ENCODE measurements at places on chromosomes 4 and X.

DNA sequence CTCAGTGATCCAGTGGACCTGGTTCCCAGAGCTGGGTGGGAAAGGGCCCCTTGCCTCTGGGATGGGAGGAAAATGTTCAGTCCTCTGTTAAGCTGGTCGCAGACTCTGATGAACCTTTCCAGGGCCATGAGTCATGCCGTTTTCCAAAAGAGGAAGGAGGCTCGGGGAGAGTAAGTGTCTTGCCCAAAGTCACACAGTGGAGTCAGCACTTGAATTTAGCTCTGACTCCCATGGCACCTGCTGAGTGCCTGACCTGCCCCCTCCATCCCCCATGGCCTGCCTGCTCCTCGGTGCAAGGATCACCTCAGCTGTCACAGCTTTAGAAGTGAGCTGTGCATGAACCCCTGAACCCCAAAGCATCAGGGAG, 14.0 kb upstream of the KIAA0232 start:
- DNase-seq, result no peak

DNA sequence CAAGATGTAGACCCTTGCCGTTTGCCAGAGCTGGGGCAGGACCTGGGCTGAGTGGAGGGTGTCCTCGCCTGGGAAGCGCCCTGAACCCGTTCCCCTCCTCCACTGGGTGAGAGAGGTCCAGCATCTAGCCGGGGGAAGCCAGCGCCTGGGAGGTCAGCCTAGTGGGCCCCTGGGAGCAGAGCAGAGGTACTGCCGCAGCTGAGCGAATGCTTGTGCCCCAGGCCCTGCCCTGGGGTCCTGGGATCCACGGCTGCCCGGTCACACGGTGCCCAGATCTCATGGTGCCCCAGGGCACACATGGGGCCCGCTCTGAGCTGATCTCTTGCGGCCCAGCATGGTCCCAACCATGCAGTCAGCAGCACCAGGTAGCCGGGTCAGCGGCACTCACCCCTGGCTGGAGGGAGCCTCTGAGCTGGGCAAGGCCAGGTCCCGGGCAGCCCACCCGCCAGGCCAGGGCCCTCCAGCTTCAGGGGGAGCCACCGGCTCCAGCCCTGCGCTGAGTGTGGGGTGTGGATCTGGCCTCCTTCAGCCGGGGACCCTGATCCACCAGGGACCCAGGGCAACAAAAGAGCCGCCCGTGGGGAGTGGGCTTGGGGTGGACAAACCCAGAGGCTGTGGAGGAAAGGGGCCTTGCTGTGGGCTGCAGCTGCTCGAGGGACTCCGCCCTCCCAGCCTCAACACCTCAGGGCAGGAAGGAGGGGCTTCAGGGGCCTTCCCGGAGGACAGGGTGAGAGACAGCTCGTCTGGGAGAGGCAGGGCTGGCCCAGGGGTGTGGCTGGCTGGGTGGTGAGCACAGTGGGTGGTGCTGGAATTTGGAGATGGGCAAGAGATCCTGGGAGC, 4.1 kb upstream of the CPLX1 start:
- DNase-seq, result no peak

- no peak for DNase-seq
Observed at GRCh38 chrX:79415056-79415455, 47.9 kb upstream of the ITM2A start.

GRCh38 chrX:13059637-13060499, 15.4 kb upstream of the FAM9C start:
- no peak for DNase-seq

DNA sequence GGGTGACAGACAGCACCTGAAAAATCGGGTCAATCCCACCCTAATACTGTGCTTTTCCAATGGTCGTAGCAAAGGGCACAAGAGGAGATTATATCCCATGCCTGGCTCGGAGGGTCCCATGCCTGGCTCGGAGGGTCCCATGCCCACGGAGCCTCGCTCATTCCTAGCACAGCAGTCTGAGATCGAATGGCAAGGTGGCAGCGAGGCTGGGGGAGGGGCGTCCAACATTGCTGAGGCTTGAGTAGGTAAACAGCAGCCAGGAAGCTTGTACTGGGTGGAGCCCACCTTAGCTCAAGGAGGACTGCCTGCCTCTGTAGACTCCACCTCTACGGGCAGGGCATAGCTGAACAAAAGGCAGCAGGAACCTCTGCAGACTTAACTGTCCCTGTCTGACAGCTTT, 365.1 kb downstream of the STPG2 start:
- no peak for DNase-seq

DNA sequence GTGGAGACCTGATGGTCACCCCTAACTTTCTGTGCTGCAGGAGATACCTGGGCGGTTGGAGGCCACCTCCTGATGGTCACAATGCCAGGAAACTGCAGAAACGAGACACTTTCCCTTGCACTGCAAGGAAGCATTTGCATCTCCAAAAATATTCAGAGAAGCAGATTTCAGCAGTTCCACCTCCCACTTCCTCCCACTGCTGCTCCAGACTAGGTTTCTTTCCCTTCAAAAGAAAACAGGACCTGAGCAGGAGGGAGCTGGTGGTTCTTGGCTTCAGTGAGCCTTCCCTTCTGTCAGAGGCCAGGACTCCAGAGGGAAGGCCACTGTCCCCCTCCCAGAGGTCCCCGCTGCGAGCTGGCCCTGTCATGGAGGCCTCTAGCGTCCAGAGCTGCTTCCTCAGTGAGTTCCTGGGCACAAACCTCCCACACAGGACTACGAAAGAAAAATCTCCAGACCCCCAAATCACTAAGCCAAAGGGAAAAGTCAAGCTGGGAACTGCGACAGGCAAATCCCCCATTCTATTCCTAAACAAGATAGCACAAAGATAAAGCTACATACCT, 35.9 kb downstream of the GPM6B start:
- no peak for DNase-seq

DNA sequence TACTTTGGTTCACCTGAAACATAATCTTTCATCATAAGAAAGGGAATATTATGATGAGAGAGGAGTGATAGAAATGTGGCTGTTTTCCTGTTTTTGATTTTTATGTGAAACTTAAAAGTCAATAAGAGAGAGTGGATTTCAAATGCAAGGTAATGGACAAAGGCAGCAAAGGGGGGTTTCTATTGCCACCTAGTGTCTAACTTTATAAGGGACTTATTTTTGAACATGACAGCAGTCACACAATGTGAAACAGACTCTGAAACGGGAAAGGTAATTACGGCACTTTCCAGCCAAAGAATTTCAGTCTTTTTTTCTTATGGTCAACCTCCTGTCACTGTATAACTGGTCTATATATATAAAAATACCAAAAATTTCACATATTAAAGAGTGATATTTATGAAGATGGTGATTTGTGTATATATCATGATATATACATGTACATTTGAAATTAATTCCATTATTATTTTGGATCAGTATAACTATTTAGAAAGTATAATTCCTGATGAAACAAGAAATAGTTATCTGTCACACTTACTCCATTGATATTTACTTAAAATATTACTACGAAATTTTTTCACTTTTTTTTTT, 127.1 kb downstream of the FBXO8 start:
- DNase-seq, result peak; percentile 21

GRCh38 chrX:29082558-29082957, 495.3 kb downstream of the IL1RAPL1 start:
- DNase-seq, result no peak

DNA sequence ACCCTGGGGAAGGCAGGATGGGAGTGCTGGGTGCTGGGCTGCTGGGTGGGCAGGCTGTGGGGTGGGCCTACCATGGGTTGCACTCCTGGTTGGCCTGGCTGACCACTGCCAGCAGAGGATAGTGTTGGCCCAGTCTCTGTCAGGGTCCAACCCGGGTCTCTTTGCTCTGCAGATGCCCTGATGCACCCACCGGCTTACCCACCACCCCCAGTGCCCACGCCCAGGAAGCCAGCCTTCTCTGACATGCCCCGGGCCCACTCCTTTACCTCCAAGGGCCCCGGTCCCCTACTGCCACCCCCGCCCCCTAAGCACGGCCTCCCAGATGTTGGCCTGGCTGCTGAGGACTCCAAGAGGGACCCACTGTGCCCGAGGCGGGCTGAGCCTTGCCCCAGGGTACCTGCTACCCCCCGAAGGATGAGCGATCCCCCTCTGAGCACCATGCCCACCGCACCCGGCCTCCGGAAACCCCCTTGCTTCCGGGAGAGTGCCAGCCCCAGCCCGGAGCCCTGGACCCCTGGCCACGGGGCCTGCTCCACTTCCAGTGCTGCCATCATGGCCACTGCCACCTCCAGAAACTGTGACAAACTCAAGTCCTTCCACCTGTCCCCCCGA, 14.2 kb upstream of the ADD1 start:
- DNase-seq, result no peak

GRCh38 chrX:17805120-17805519, 56.0 kb downstream of the RAI2 start:
- no peak for DNase-seq

GRCh38 chrX:107348990-107349389, 100.5 kb upstream of the FRMPD3 start:
- no peak for DNase-seq

- no peak for DNase-seq
Observed at GRCh38 chrX:830532-830931, 199.9 kb downstream of the SHOX start.

GRCh38 chr4:35867057-35867456, 377.3 kb downstream of the ARAP2 start:
- no peak for DNase-seq

DNA sequence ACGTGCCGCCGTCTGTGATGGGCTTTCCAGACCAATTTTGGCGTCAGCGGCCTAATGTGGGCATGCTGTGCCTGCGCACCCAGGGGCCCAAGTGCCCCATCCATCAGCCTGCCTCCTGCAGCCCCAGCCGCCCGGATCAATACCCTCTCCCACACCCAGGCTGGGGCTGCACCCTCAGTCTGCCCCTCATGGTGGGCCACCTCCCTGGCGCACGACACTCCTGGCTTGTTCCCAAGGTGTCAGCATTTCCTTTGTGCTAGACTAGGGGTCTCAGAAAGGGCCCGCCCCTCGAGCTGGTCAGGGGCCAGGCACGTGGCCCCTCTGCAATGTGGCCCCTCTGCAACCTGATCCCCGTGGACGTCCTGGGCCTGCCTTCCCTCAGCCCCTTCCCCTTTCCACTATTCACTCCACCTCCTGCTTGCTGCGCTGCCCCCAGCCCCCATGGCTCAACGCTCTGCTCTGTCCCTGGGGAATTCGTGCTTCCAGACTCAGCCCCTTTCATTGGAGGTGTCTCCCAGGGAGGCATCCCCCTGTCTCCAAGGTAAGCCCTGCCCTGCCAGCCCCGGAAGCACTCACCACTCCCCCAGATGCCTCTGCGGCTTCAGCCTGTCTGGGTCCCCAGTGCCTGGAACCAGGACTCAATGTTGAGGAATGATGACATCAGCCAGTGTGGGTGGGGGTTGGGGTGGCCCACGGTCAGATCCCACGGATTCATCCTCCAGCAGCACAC, 130.8 kb downstream of the HMX1 start:
- no peak for DNase-seq

DNA sequence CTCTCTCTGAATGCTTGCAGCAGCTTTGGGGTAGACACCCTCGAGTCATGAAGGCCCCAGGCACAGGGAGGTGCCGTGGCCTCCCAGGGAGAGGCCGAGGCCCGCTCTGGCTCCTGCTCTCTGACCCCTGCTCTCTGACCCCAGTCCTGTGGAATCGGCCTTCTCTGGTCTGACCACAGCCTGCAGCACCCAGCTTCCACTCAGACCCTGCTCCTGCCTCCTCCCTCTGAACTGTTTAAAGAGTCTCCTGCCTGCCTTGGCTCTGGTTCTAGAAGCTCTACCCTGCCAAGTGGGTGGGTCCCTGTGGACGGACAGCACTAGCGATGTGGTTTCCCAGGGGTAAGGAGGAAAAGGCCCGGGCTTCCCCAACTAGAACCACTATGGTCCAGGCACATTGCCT, 78.2 kb upstream of the TMEM150C start:
- DNase-seq, result no peak

- DNase-seq, result no peak
Observed at GRCh38 chr4:70783096-70783495, 56.6 kb downstream of the GRSF1 start.

DNA sequence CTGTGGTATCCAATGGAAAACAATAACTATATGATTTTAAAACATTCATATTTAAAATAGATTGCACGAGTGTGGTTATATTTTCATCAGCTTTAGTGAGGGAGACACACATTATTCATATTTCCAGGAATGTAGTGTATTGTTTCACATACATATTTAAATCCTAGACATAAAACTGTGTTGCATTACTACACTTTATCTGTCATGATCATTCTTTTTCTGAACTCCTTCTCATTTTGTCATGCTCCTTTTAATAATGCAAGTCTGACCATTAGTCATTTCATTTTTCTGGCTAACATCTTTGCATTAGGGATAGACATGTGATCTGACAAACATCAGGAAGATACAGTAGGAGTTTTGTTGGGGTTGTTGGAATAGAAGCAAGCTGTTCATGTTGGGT, 1382.7 kb downstream of the PCDH7 start:
- no peak for DNase-seq

DNA sequence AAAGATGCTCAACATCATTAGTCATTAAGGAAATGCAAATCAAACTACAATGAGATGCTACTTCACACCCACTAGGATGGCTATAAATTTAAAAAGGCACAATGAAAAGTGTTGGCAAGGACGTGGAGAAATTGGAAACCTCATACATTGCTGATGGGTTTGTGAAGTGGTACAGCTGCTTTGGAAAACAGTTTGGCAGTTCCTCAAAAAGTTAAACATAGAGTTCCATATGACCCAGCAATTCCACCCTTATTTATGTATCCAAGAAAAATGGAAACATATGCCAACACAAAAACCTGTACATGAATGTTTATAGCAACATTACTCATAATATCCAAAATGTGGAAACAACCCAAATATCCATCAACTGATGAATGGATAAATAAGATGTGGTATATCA, 101.3 kb upstream of the MAGEB10 start:
- DNase-seq, result no peak

GRCh38 chrX:66004928-66005829, 34.7 kb downstream of the VSIG4 start:
- peak; percentile 15 for DNase-seq

- DNase-seq, result no peak
Observed at GRCh38 chr4:59553721-59554091, 1646.4 kb upstream of the ADGRL3 start.

GRCh38 chr4:161929956-161930355, 233.8 kb downstream of the FSTL5 start:
- no peak for DNase-seq

- DNase-seq, result peak; percentile 30
Observed at GRCh38 chr4:85370400-85371032, 104.4 kb upstream of the ARHGAP24 start.

- no peak for DNase-seq
Observed at GRCh38 chr4:173365359-173365996, 5.3 kb upstream of the SAP30 start.

DNA sequence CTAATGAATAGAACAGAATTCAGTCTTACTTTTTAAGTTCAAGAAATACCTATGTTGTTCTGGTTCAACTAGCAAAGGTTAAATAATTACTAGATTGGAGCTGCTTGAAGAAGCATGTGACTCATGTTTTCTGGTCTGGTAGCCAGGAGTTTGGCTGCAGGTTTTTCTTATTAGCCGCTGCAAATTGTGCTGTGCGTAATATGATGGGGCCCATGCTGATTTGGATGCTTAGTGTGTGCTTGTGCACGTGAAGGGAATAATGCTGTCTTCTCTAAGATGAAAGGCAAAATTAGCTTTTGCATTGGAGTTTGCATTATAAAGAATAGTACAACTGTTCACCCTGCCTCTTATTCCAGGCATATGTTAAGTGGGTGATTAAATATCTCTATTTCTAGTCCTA, 219.6 kb downstream of the SNCA start:
- no peak for DNase-seq
